ENCODE measurements at places on chromosomes 5 and 9. TPM values are rescaled to one million over a fixed set of nuclear protein-coding genes. Genes with fewer than 3 reads are reported as not detected.

The SLIT3 gene
- 21.4 TPM for total RNA-seq

The PTPN3 gene
- 5.9 TPM for total RNA-seq

The FST gene
- 14.4 TPM for total RNA-seq

The PCDHB5 gene
- total RNA-seq = 5.6 TPM

- DNase-seq = peak; percentile 17
Observed at GRCh38 chr5:159182691-159183090, 26.7 kb downstream of the RNF145 start.

DNA sequence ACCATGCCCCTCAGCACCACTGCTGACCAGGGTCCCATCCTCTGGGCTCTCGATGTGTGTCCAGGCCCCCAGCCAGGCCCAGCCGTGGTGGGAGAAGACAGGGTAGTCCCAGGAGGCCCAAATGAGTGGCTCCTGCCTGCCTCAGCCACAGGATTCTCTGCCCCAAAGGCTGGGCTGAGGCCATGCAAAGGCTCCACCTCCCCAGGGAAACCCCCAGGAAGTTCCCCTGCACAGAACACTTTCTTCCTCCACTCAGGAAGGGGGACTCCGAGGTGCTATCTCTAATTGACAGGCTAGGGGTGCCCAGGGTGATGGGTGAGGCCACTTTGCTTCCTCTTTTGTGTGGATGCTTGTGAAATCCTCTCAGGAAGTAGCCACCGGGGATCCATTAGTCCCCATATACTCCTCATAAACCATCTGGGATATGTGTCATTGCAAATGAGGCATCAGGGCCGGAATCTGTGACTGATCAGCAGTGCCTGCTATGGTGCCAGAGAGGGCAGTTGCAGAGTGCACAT, 23.1 kb upstream of the TDRD7 start:
- DNase-seq = no peak

DNA sequence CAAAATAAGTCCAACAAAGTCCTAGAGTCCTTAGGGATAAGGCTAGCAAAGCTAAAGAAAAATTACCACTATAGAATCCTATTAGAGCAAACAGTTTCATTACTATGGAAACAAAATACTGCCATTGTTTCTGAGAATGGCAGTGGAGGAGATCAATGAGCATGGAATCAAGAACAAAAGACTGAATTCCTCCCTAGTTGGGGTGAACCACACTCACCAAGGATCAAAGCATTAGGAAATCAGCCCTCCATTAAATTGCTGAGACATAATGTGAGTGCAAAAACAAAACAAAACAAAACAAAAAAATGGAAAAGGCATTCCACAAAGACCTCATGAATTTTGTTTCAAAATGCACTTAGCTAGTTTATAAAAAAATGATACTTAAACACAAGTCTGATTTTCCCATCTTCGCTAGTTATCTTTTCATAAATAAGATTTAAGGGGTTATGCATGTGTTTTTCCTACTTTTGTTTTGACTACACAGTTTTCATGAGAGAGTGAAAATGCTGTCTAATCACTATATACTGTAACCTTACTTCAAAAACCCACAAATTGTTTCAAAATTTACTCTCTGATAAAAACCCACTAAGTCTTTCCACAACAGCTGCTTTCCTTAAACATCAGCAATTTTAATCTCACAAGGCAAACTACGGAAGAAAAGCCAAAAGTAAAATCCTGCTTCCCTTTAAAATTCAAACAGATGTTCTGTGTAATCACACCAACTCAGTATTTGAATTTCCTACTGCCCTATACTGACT, 9.7 kb downstream of the SERINC5 start:
- peak; percentile 81 for DNase-seq

DNA sequence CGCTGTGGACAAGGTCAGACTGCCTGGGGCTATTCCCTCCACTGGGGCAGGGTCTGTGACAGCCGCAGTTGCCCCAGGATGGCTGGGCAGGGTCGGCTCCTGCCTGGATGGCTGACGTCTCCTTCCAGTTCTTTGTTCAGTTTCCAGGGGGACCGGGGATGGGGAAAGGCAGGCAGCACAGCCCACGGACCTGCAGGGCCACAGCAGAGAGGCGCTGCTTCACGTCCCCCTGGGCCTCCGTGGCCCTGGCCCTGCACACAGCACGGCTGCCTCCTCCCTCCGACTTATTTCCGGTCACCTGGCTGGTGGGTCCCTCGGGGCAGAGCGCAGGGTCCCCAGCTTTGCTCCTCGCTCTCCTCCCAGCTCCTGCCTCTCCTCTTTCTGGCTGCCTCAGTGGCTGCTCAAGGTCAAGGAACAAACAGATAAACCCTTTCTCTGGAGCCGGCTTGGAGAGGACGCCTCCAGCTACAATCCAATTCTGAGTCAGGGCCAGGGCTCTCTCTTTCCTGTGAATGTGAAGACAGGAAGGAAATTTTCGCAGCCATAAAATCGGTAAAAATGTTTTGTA, 169.7 kb downstream of the C9orf50 start:
- no peak for DNase-seq

- no peak for DNase-seq
Observed at GRCh38 chr9:103755441-103755840, 338.7 kb upstream of the SMC2 start.

GRCh38 chr9:89254773-89255125, 56.2 kb upstream of the CKS2 start:
- DNase-seq = peak; percentile 21

GRCh38 chr9:19457693-19458009, 48.8 kb downstream of the ACER2 start:
- DNase-seq = no peak

DNA sequence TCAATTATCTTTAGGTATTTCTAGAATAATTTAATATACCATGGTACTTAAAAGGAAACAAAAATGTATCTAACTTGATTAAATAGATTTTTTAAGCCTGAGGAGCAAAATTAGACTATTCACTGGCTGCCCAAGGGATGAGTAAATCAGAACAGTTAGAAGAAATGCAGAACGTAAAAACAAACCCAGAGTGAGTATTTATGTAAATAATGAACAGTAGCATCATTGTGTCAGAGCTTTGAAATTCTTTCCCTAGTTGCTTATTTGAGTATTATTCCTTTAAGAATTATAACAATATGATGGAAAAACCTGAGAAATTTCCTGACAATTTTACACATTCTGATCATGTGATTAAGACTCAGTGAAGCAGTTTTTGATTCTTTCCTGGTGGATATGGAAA, 200.9 kb downstream of the GDNF start:
- no peak for DNase-seq

DNA sequence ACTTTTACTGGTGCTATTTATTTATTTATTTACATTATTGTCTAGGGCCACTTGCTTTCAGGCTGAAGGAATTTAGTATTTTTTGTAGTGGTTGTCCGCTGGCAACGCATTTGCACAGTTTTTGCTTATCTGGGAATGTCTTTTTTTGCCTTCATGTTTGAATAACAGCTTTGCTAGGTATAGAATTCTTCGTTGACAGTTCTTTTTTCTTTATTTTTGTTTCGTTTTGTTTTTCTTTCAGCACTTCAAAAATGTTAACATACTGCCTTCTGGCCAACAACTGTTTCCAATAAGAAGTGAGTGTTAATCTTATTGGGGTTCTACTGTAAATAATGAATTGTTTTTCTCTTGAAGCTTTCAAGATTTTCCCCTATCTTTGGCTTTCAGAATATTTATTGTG, 252.7 kb upstream of the TARS1 start:
- DNase-seq = no peak

Measured in tongue (tissue), 3 donors.